ENCODE measurements at places on chromosomes 11 and 22.

- no peak for DNase-seq
These were observed 148.3 kb downstream of the TEAD1 start for GRCh38 chr11:12822392-12823022.

GRCh38 chr11:2413742-2414579, 13.4 kb downstream of the TSSC4 start:
- DNase-seq = no peak

DNA sequence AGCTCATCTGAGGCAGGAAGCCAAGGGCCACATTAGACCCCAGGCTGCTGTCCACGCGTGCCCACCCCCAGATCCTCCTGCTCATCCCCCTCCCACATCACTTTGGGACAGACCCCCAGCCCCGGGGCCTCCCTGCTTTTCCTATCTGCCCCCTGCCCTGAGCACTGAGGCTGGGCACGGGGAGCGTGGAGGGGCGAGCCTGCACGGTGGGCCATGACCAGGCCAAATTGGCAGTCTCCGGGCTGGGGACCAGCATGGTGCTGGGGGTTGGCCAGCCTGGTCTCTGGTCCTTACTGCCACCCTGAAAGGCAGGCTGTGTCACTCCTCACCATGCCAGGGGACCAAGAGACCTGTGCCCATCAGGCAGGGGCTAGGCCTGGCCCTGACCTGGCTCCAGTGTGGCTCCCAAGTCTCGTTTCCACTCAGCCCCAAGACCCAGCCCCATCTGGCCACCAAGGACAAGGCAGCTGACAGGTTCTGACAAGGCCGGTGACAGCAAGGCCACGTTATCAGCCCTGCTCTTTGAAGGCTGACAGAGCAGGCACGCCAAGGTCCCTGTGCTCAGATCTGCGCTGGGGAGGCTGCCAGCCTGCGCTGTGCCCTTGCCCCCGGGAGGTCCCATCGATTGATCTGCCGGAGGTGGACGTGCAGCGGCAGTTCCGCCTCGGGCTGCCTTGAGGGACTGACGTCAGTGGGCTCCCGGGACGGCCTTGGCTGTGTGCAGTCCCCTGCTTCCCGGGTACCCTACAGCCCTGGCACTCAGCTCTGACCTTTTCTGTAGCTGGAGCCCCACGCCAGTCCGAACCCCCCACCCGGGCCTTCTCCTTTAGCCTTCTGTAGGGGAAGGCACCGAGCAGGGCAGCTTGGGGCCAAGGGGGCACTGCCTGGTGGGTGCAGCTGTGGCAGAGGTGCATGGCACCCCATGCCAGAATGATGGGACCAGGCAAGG, 3.6 kb downstream of the TNNI2 start:
- DNase-seq = no peak

- no peak for DNase-seq
These were observed 104.0 kb upstream of the PITPNB start for GRCh38 chr22:28023036-28023435.

- no peak for DNase-seq
These were observed 6.9 kb downstream of the TRIM6 start for GRCh38 chr11:5603326-5603725.

DNA sequence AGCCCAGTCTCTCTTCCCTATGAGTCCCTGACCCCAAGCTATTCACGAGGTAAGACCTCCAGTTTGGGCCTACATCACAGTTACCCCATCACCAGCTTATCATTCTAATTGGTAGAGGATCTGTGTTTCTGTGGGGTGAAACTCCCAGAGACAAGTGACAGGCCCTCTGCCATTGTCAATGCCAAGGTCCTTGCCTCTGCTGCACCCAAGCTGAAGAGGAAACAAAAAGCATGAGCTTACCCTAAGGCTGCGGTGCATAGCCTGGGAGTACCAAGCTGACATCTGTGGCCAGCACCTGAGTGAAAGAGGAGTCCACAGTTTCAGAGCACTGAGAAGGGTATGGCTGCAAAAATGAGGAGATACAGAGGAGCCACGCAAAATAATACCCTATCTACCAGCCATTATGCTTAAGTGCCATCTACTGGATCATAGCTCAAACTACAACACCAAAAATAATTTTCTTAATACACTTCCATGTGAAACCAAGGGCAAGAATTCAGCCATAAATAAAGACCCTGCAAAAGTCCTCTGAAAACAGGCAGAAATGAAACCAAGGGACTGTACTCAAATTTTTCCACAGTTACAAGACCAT, 62.3 kb upstream of the ANO5 start:
- DNase-seq = no peak

DNA sequence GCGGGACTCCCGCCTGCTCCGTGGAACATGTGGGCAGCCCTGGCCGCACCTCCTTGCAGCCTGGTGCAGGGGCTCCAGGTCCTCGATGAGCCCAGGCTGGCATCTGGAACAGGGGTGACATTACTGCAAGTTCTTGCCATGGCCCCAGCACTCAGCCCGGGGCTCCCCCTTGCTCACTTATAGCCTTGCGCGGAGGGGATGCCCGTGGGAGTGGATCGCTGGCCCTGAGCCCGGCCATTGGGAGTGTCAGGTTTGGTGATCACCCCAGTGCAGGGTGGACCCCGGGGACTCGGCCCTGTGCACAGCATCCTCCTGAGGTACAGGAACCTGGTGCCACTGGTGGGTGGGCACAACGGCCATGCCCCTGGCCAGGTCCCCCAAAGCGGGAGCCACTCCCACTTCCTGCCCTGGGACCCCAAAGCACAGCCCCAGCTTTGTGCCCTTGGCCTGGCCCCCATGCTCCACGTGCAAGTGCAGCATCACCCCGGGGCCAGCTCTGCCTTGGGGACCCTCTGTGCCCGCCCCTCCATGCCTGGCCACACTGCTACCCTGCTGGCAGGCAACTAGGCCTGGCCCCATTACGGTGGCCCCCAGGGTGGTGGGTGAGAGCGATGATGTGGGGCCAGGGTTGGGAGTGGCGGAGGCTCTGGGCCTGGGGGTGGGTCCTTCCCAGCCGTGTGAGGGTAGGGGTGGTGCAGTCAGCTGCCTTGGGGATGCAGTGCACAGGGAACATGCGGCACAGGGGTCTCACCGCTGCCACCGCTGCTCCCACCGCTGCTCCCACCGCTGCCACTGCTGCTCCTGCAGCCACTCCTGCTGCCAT, 439.8 kb downstream of the TBC1D22A start:
- DNase-seq = no peak

- DNase-seq = no peak
These were observed 378.1 kb downstream of the LARGE1 start for GRCh38 chr22:33542153-33542552.

- no peak for DNase-seq
These were observed 154.3 kb upstream of the E2F8 start for GRCh38 chr11:19395050-19395449.

DNA sequence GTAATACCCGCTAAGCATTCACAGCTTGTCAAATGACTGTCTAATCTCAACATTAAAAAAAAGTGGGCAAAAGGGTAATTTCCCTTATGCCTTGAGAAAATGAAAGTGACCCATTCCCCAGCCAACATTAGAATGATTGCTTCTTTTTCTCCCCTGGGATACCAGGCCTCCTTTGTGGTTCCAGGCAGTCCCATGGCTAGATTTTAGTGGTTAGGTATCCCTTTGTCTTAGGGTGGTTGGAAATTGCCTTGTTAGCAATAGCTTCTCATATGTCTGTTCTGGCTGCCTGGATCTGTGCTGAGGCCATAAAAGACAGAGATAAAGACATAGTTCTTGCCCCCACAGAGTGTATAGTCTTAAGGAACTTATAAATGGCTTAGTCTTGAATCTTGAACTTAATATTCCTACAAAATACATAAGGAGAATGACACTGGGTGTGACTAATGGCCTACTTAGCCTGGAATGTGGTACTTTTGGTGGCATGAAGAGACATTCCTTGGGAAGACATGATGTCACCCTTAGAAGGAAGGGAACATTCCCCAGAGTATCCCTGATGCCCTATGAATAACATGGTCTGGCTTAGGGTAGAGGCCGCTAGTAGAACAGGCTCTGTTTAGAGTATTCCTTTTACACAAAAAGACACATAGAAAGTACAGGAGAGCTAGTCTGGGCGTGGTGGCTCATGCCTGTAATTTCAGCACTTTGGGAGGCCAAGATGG, 90.3 kb downstream of the ZBTB16 start:
- DNase-seq = no peak

- no peak for DNase-seq
These were observed 19.4 kb upstream of the SNX32 start for GRCh38 chr11:65814131-65814985.

DNA sequence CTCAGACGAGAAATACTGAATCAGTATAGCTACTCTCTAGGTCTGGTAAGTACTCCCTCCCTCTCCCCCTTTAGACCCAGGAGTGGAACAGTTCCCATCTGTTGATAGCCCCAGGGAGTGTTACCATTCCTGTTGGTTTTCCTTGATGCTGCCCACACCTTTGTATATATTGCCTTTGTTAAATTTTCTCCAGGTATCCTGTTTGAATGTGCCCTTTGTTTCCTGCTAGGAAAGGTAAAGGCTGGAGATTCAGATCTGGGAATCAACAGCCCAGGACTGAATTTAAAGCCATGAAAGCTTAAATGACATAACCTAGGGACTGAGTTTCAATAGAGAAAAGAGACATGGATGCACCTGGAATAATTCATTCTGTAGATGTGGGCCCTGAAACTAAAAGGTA, 68.3 kb downstream of the CCDC83 start:
- no peak for DNase-seq

- DNase-seq = no peak
These were observed 1.7 kb downstream of the MN1 start for GRCh38 chr22:27799827-27800249.

GRCh38 chr11:67564230-67564629, 19.4 kb upstream of the GSTP1 start:
- DNase-seq = no peak

- no peak for DNase-seq
These were observed 167.0 kb upstream of the RASSF10 start for GRCh38 chr11:12841946-12842630.

- DNase-seq = no peak
These were observed 47.6 kb upstream of the THY1 start for GRCh38 chr11:119470317-119471291.

- no peak for DNase-seq
These were observed 929.9 kb downstream of the NTM start for GRCh38 chr11:132300283-132300682.

GRCh38 chr22:36689583-36689982, 14.0 kb downstream of the CACNG2 start:
- no peak for DNase-seq

- no peak for DNase-seq
These were observed 8.6 kb upstream of the KCTD14 start for GRCh38 chr11:78031629-78032028.

GRCh38 chr11:59542142-59542810, 30.9 kb downstream of the OR4D9 start:
- no peak for DNase-seq

- no peak for DNase-seq
These were observed 41.7 kb downstream of the HORMAD2 start for GRCh38 chr22:30121960-30122359.

DNA sequence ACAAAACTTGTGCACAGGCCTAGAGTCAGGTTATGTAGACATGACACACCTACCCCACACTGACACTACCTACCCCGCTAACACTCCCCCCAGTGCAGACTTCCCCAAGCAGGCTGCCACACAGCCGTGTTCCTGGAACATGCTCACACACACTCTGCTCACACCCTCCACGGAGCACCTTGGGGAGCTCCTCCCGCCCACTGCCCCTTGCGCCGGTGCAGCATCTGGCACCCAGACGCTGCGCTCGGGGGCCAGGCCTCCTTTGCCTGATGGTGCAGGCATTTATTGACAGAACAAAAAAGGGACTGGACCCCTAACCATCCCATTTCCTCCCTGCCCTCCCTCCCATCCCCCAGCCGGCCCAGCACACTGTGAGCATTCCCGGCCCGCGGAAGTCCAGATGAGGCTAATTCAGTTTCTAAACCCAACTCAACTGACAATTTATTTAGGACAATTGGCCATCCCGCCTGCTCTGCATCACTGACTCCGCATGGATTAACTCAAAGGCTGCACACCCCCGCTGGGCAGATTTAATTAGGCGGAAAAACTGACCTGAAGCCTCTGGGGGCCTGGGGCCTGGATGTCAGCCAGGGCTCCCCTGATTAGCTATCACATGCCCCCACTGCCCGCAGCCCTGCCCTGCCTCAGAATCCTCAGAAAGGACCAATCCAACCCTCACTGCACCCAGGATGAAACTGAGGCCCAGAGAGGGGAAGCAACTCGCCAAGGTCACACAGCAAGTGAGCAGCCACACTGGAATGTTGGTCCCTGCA, 30.1 kb downstream of the KCNC1 start:
- DNase-seq = no peak

DNA sequence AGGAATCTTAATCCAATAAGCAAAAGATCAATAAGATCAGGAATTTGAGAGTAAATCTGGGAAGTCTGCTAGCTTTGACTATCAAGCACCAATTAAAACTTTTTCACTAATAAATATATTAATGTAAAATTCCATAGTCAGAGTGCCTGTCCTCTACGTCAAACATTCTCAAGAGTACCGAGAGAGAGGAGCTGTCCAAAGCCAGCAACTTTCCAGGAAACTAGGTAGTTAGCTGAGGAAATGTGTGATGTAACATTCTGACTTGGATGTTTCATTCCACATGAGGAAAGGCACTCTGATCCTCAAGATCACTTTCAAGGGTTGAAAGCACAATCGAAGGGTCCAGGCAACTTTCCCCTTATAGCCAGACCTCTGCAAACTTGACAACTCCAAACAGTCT, 113.2 kb downstream of the STK33 start:
- no peak for DNase-seq

GRCh38 chr22:37725551-37726240, 28.8 kb downstream of the TRIOBP start:
- DNase-seq = no peak

All from stimulated activated CD8-positive, alpha-beta memory T cell treated with anti-CD3 and anti-CD28 coated beads, Interleukin-12 subunit alpha, Interleukin-12 subunit beta, amount 100 ng/mL, for 1 hour (primary cell).